ENCODE measurements at places on chromosomes 1 and 21. TPM values are rescaled to one million over a fixed set of nuclear protein-coding genes. Genes with fewer than 3 reads are reported as not detected.

DNA sequence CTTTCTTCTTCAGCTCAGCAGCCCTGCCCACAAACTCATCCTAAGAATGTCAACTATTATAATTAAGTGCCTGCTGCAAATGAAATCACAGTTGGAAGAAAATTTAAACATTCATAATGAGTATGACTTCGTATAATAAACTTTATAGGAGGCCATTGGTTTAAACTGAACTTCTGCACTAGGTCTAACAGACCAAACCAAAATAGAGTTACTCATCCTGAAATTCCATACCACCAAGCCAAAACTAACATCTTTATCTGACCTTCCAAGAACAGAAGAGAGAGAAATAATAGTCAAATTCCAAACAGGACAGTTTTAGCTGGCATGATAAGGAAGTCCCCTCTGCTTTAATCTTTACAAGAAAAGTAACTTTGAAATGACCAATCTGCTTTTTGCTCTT, 472.4 kb upstream of the PRMT6 start:
- no peak for DNase-seq

- DNase-seq, result no peak
These were observed 133.3 kb upstream of the SGIP1 start for GRCh38 chr1:66400660-66401059.

Gene CXADR
- 17.4 TPM for total RNA-seq

Gene KIF21B
- total RNA-seq, result 35.9 TPM

DNA sequence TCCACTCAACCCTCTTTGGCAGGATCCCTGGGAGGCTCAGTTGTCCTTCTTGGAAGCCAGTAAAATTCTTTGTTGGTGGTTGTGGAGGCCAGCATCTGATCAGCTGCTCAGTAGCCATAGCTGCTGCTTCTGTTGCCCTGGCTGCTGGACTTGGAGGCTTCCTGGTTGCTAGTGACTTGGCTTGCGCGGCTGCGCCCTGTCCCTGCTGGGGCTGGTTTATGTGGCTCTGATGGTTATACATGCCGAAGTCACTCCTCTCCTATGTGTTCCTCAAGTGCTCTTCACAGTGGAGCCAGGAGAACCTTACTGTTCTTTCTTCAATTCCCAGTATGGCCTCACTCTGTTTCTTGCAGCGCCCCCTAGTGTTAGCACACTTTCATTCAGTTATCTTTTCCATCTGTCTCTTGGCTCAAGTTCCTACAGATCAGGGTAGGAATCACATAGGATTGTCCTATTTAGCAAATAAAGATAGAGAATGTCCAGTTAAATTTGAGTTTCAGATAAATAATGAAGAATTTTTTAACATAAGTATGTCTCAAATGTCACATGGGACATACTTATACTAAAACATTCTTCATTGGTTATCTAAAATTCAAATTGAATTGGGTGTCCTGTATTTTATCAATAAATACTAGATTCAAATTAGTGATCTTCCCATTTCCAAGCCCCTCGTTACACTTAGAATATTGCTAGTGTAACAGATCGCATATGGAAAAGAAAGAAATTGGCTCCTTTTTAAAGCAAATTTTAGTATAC, 176.5 kb downstream of the TGFB2 start:
- no peak for DNase-seq
